Stimulated activated CD4-positive, alpha-beta T cell treated with anti-CD3 and anti-CD28 coated beads, TNF-alpha, amount 100 ng/mL, for 4 hours (primary cell): ENCODE measurements at places on chromosomes 1 and 21.

- DNase-seq = no peak
Observed at GRCh38 chr1:104630567-104631149, 881.0 kb downstream of the AMY1C start.

DNA sequence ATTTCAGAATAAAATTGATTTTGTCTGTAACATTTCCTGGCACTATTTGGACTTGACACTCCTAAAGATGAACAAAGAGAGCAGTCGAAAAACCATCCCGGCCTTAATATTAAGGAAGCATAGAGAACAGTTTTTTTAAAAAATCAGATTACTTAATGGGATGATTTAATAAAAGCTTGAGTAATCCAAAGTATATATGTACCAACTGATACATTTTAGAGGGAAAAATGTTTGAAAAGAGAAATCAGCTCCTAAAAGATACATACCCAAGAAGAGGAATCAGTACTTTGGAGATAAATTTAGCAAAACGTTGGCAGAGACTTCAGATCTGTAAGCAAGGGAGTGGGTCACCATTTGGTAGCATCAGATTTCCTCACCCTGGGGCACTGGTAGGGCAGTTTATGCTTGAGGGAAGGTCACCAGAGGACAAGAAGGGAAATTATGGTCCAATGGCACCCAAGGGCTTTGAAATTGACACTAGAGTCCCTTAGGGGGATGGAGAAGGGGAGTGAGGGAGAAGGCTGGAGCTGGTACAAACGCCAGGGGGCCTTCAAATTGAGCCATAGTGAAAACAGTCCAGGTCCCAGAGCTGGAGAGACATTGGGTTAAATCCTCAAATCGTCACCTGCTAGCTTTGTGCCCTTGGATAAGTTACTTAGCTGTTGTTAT, 5.9 kb downstream of the SLAMF7 start:
- no peak for DNase-seq

GRCh38 chr1:156461781-156462647, 38.6 kb downstream of the MEF2D start:
- DNase-seq = no peak

- no peak for DNase-seq
Observed at GRCh38 chr1:47403321-47403910, 12.7 kb upstream of the FOXE3 start.

DNA sequence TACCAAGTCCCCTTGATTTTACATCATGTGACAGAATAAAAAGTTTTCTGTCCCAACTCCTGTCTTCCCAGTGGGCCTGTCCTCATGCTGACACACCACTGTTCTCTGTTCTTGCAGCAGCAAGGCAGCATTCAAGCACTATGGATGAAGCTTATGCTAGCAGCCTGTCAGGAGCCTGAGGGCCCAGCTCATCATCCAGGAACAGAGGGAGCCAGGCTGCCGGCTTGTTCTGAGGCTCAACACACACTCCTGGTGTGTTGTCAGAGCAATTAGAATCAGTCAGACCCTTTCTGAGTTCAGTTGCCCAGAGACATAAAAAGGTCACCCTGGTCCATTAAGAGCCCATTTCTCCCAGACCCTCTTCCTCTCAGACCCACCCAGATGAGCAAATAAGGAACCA, 282.9 kb downstream of the SEC16B start:
- no peak for DNase-seq

GRCh38 chr1:153610334-153610733, 2.6 kb downstream of the S100A16 start:
- DNase-seq = no peak

DNA sequence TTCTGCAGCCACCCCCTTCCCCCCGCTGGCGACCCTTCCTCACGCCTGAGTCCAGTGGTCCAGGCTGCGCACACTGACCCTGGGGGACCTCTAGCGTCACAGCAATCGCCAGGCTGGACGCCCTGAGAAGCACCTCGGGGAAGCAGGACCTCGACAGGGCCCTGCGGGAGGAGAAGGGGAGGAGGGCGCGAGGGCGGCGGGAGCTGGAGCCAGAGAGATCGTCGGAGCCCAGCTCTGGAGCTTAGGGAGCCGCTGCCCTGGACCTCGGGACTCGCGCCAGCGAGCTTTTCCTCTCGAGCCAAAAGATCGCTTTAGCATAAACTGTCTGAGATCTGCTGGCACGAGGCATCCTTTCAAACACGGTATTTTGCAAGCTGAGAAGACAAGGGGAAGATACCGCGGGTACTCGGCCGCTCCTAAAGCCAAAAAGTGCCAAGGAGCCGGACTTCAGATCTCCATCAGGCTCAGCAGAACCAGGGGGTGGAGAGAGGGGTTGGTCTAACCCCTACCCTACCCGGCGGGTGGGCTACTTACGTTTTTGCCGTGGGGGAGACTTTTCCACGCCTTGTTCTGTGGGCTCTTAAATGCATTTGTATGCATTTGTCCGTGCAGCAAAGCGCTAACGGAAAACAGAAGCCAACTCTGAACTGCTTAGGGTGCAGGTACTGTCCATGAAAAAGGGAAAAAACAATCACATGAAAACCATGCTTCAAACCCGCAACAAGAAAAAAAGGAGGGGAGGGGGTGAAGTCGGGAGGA, 586 bp downstream of the COL24A1 start:
- DNase-seq = no peak

DNA sequence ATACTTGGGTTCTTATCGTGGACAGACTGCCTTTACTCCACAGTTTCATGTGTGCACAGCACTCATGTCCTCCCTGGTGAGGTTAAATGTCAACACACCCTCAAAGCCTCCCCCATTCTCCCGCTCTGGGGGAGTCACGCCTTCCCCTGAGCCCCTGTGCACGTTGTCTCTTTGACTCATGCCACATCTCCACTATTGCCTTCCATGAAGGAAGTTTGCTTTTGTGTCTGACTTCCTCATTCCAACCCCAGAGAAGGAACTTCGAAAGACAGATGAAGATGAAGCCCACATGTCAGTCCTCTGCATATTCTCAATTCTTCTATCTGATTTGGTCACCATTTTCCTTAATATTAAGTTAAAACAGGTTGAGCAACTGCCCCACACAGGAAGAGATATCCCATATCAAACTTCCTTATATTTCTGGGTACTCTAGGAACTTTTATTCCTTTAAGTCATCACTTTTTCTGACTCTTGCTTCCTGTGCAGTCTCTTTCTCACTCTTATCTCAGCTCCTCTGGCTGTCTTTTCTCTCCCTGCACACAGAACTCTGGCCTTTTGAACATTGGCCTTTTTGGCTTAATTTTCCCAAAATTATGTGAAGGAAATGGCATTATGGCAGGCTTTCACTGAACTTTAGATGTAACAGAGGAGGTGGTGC, 41.5 kb downstream of the C4BPA start:
- no peak for DNase-seq

- no peak for DNase-seq
Observed at GRCh38 chr1:200351826-200352549, 57.8 kb downstream of the ZNF281 start.

DNA sequence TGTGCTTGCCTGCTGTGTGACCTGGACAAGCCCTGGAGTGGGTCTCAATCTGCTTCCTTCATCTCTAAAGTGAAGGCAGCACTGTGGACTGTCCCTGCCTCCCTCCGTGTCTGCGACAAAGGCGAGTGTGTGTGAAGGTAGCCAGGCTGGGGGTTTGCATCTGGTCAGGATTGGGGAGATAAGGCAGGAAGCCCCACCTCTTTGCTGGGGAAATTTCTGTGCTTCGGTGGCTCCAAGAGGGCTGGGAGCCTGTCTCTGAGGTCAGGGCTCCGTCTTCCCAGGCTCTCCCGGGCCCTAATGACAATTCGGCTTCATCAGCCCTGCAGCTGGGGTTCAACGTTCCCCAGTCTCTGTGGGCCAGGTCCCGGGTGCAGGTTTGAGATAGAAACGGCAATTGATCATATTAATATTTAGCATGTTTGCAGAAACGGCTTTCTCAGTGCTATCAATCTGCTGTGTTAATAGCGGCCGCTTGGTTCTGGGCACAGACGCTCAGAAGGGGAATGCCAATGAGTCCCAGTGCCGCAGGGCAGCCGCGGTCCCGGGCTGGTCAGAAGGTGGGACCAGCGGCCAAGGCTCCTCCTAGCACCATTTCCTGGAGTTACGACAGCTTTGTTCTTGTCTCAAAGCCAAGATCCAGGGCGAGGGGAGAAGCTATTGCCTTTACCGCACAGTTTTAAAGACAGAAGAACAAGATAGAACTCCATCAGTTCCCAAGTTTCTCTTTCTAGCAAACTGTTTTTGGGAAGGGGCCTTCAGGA, 105.7 kb downstream of the PRDM16 start:
- DNase-seq = no peak

DNA sequence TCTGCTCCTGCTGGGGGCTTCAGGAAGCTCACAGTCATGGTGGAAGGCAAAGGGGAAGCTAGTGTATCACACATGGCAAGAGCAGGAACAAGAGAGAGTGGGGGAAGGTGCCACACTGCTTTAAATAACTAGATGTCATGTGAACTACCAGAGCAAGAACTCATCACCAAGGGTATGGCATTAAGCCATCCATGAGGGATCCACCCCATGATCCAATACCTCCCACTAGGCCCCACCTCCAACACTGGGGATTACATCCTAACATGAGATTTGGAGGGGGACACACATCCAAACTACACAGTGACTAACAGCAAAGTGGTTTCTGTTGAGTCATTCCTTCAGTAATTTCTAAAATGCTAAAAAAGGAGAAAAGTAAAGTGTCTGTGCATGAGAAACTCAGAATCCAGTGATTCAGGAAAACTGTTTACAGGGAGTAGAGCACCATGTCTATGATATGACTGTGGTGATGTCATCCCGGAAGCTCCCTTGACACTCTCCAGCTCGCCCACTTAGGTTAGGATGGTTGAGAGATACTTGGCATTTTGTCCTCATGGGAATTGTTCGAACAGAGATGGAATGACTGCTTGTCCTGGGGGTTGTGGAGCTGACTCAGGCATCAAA, 50.3 kb downstream of the CHD1L start:
- no peak for DNase-seq

DNA sequence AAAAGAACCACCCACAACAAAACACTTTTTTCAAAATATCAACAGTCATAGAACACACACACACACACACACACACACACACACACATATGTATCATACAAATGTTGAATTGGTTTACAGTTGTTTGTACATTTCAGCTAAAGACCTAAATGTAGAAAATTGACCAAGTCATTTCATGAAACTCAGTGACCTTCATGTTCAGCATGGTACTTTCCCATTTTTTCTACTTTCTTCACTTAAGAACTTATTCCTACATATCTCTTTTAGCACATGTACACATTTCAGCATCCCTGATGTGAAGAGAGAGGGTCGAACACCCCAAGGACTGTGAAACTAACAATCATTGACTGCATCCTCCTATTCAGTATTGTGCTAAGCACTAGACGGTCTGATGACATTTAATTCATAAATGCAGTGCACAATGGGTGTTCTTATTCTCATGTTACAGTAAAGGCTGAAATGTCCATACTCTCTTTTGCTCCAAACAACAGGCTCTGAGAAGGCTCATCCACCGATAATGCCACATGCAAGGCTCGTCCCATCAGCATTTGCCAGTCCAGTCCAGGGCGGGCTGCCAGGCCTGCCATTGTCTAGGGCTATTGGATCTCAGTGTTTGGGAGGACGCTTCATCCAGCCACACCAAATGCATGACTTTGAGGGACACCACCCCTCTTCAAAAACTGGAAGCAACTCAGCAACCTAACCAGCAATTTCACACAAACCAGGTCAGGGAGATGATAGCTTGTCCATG, 150.1 kb upstream of the RUNX1 start:
- no peak for DNase-seq

GRCh38 chr1:70072231-70072751, 133.1 kb downstream of the LRRC40 start:
- no peak for DNase-seq

GRCh38 chr1:33358114-33358794, 37.4 kb upstream of the A3GALT2 start:
- no peak for DNase-seq

DNA sequence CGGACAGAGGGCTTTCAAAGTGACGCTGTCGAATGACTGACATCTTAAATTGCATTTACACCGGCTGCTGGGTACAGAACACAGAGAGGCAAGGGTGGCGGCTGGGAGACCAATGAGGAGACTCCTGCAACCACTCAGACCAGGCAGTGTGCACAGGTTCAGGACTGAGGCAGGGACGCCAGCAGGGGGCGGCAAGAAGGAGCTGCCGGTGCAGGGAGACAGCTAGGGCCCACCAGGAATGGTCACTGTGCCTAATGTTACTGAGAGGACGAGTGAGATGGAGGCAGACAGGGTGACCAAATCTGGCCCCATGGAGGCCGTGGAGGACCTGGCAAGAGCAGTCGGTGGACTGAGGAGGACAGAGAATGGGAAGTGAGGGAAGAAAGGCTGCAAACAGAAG, 23.5 kb downstream of the GLIS1 start:
- DNase-seq = no peak

GRCh38 chr1:26352338-26352679, 1.6 kb downstream of the CRYBG2 start:
- DNase-seq = no peak

GRCh38 chr21:14076143-14076806, 134.5 kb downstream of the LIPI start:
- no peak for DNase-seq

DNA sequence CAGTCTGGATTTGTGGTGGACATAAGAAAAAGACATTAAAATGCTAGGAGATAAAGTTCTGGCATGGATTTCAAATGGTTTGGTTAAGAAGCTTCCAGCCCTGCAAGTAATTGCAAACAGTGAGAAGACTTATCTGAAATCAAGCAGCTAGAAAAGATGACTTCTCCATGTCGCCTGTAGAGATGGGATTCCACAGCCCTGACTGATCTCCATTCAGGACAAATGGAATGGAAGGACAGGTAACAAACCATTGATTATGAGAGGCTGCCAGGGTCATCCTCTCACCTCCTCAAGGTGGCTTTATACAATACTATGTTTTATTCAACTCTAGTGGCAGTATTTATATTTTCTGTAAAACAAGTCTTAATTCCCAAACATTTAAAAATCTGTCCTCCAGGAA, 237.9 kb downstream of the HLX start:
- no peak for DNase-seq

- DNase-seq = no peak
Observed at GRCh38 chr1:40861224-40862003, 749 bp downstream of the CITED4 start.

GRCh38 chr21:28961927-28962326, 30.8 kb downstream of the LTN1 start:
- DNase-seq = no peak

DNA sequence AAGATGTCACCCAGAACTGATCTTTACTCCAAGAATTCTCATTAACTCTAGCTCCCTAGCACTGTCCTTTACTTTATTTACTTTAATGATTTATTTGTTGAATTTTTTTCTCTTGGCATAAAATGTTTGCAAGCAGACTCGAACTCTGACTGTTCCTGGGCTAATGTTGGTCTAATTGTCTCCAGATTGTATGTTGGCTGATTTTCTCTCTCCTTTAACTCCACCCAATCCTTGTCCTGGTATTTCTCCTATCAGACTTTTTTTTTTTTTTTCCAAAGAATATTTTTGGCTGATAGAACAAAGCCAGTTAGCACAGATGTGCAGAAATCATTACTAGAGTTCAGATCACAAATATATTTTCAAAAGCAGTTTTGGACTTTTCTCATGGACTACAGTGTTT, 82.6 kb downstream of the ATF6 start:
- no peak for DNase-seq
